HTR-8/SVneo (cell line): ENCODE measurements at places on chromosomes 4 and X.

GRCh38 chrX:413322-414201 lies 26.9 kb upstream of the PPP2R3B start:
- no peak for DNase-seq

GRCh38 chr4:83255584-83255983 lies 29.0 kb downstream of the COQ2 start:
- peak; percentile 63 for DNase-seq

- no peak for DNase-seq
These were observed 1178.9 kb upstream of the DIAPH2 start for GRCh38 chrX:95505721-95506120.

- no peak for DNase-seq
These were observed 68.9 kb upstream of the NDP start for GRCh38 chrX:44042116-44042515.

- no peak for DNase-seq
These were observed 35.5 kb upstream of the C4orf54 start for GRCh38 chr4:99693140-99693539.

GRCh38 chr4:175394208-175394607 lies 417.9 kb downstream of the GPM6A start:
- no peak for DNase-seq

- DNase-seq = peak; percentile 20
These were observed 43.7 kb downstream of the OTOP1 start for GRCh38 chr4:4182835-4183568.

DNA sequence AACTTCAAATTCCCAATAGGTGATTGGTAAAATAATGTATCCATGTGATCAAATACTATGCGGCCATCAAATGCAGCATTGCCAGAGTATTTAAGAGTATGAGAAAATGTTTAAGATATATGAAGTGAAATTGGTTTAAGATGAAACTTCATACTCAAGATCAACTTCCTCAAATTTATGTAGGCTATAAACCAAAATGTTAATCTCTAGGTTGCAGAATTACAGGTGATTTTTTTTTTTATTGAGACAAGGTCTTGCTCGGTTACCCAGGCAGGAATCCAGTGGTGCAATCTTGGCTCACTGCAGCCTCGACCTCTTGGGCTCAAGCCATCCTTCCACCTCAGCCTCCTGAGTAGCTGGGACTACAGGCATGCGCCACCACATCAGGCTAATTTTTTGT lies 25.3 kb downstream of the ACSL4 start:
- DNase-seq = no peak

DNA sequence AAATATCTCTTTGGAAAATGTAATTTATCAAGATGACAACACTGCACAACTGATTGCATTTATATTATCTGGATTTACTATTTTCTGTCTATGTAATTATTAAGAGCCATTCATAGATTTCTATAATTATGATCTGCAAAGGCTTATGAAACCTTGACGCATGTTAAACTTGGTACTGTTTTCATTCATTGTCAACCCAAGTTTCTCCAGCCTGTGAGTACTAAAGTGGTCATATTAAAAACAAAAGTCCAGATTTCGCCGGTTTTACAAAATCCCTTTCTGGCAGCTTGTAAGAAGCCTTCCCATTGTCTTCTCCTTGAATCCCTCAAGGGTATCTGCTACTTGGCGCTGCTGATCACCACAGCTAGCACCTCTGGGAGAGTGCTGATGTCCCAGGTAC lies 19.7 kb upstream of the GRPR start:
- no peak for DNase-seq

- peak; percentile 44 for DNase-seq
These were observed 43.3 kb upstream of the PDGFC start for GRCh38 chr4:157014621-157015591.

DNA sequence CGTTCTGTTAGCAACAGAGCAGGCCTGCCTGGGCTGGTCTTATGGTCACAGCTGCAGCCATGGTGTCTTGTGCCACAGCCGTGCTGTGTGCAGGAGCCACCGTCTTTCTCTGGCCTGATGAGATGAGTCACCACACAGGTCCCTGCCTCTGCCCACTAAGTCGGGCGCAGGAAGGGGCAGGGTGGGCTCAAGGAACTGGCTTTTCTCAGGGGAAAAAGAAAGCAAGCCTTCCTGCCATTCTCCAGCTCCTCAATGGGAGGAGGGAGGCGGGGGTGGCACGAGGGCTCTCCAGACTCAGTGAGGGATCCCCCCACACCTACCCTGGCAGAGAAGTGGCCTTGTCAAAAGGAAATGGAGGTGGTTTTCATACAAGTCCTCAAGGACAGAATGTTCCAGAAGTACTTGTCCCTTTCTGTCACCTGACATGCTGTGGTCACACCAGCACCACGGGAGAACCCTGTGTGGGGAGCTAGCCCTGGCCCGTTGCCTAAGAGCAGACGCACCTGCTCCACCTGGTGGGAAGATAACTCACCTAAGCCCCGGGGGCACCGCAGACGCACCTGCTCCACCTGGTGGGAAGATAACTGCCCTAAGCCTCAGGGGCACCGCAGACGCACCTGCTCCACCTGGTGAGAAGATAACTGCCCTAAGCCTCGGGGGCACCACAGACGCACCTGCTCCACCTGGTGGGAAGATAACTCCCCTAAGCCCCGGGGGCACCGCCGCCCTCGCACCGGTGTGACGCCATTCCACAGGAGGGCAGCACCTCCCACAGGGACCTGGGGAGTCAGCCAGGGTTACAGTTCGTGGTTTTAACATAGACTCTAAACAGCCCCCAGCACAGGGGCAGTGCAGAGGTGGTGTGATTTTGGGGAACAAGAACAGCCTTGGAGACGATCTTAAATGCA lies 18.5 kb downstream of the UVSSA start:
- no peak for DNase-seq

GRCh38 chr4:95183656-95184408 lies 364.9 kb downstream of the UNC5C start:
- DNase-seq = no peak

DNA sequence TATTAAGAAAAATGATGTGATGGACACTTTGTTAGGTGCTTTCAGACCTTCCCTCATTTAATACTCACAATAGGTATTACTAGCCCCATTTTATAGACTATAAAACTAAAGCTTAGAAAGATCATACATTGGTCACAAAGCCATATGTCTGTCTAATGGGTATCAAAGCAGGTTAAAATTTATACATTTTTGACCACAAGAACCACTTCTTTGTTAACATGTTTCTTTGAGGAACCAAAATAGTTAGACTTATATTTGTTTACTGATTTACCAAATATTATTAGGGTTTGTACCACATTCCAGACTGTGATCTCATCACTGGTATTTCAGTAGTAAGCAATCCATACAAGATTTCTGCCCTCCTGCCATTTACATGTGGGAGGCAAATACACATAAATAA lies 363.3 kb downstream of the NAF1 start:
- DNase-seq = no peak

- peak; percentile 47 for DNase-seq
These were observed at the start of gene RBM47 for GRCh38 chr4:40629401-40630334. Gene RBM47 (minus strand): TSS chr4:40629864. CDS start chr4:40438893, 190,971 bp downstream.

DNA sequence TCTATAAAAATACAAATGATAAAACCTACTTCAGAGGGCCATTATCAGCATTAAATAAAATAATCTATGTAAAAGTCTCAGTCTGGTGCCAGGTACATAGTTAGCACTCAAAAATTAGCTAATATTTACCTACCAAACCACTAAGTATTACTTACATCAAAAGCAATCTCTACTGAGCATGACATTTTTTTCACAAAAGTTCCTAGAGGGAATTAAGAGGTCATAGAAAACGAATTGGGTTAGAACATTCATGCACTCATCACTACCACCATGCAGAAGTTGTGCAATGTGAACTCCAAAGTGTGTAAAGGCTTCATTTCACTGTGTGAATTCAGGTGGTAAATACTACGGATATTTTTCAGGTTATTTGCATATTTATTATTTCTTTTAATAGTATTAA lies 209.5 kb upstream of the FGF13 start:
- no peak for DNase-seq

- DNase-seq = no peak
These were observed 47.8 kb upstream of the LGI2 start for GRCh38 chr4:25078523-25078922.

GRCh38 chr4:101081695-101082369 lies 265.5 kb downstream of the PPP3CA start:
- no peak for DNase-seq

DNA sequence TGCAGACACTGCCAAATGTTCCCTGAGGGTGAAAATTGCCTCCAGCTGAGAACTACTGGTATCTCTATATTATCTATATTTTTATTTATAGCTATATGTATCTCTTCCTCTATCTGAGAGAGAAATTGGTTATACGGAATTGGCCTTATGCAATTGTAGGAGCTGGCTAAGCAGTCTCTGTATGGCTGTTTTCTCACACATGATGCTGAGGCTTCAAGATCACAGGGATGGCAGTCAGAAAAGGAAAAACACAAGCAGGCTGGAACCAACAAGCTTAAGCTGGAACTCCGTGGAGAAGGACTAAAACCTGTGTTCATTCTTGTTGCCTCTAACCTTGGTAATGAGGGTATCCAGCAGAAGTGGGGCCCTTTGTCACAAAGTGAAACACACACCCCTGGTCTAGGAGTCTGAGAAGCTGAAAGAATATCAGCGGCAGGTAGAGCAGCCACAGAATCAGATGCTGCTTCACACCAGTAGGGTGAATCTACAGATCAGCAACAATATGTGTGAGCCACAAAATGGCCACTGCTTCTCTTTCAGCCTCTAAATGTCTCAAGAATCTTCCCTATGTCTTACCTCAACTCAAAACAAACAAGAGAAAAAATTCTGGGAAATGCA lies 166.5 kb upstream of the PPP1R2C start:
- no peak for DNase-seq

DNA sequence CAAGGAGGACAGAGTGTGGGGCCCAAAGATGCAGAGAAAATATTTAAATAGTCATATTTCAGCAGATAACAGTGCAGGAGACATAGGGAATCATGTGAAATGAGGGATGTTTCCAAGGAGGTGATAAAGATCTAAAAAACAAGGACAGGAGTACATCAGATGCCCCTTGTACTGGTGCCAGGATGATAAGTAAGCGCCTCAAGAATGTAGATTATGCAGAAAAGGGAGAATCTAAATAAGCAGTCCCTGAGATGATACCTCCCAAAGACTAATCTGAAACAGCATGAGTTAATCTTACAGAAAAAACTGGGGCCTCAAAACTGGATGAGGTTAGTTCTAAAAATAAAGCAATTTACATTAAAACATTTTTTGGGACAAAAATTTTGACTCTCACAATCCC lies 136.1 kb upstream of the WDFY3 start:
- no peak for DNase-seq

GRCh38 chr4:11039634-11040131 lies 355.1 kb upstream of the CLNK start:
- DNase-seq = no peak

DNA sequence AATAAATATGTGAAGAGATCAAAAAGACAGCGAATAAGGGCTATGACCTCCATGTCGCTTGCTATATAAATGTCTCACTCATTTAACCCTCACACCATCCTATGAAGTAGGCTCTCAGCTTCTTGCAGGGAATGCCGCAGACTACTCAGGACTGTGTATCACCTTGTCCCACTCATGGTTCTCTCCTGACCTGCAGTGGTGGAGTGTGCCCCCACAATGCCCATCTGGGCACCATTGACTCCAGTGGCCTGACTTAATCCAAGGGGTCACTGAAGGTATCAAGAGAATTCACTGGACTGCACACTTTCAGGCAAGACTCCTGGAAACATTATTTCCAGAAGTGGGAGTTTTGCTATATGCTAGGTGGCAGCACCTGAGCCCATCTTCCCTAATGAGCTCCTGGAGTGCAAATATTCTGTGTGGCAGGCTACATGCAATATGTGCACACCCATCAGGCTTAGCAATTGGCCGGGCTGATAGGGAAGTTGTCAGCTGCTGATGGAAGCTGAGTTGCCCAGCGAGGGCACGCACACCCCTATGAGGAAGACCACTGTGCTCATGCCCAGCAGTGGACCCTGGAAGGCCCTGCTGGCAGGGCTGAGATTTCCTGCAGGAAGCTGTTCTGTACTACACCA lies 8.2 kb upstream of the EFNB1 start:
- DNase-seq = no peak

DNA sequence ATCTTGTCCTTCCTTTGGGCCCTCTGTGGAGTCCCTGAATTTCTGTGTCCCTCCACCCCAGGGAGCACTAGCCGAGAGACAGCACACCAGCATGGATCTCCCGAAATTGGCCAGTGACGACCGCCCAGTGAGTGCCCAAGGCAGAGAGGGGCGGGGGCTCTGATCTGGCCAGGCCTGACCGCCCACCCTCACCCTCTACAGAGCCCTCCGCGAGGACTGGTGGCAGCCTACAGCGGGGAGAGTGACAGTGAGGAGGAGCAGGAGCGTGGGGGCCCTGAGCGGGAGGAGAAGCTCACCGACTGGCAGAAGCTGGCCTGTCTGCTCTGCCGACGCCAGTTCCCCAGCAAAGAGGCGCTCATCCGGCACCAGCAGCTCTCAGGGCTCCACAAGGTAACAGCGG lies 8.4 kb upstream of the UBA1 start:
- no peak for DNase-seq

- DNase-seq = no peak
These were observed 822.1 kb upstream of the ADGRL3 start for GRCh38 chr4:60378010-60378409.

- no peak for DNase-seq
These were observed 170.9 kb downstream of the RCHY1 start for GRCh38 chr4:75343333-75343732.

- DNase-seq = no peak
These were observed 232.3 kb upstream of the CPEB2 start for GRCh38 chr4:14769993-14770392.

- DNase-seq = no peak
These were observed 28.2 kb upstream of the CENPU start for GRCh38 chr4:184762100-184762499.
